ENCODE measurements at places on chromosomes 12 and 14. TPM values are rescaled to one million over a fixed set of nuclear protein-coding genes. Genes with fewer than 3 reads are reported as not detected.

Gene EML5
- 0.12 TPM for total RNA-seq

Gene PZP
- not detected for total RNA-seq

Gene CLEC4A
- total RNA-seq: 0.81 TPM

Gene NKX2-1
- total RNA-seq: not detected

Gene SYNDIG1L
- total RNA-seq: not detected

Gene NFE2
- 0.65 TPM for total RNA-seq

Gene TAS2R42
- not detected for total RNA-seq

Gene IL26
- not detected for total RNA-seq

Gene CAPRIN2
- total RNA-seq: 25.0 TPM

Gene SYT1
- 0.85 TPM for total RNA-seq

Gene KSR2
- 0.16 TPM for total RNA-seq

Gene SLC25A21
- under 0.01 TPM for total RNA-seq

Gene FAM181A
- not detected for total RNA-seq

Gene TGFB3
- 19.3 TPM for total RNA-seq

Measured in hair follicle dermal papilla cell (primary cell).